Stimulated activated CD8-positive, alpha-beta memory T cell treated with anti-CD3 and anti-CD28 coated beads, Interleukin-2, amount 100 ng/mL, for 48 hours (primary cell): ENCODE measurements at places on chromosomes 1 and 21.

- DNase-seq, result no peak
These were observed 52.8 kb upstream of the ACADM start for GRCh38 chr1:75671708-75672107.

DNA sequence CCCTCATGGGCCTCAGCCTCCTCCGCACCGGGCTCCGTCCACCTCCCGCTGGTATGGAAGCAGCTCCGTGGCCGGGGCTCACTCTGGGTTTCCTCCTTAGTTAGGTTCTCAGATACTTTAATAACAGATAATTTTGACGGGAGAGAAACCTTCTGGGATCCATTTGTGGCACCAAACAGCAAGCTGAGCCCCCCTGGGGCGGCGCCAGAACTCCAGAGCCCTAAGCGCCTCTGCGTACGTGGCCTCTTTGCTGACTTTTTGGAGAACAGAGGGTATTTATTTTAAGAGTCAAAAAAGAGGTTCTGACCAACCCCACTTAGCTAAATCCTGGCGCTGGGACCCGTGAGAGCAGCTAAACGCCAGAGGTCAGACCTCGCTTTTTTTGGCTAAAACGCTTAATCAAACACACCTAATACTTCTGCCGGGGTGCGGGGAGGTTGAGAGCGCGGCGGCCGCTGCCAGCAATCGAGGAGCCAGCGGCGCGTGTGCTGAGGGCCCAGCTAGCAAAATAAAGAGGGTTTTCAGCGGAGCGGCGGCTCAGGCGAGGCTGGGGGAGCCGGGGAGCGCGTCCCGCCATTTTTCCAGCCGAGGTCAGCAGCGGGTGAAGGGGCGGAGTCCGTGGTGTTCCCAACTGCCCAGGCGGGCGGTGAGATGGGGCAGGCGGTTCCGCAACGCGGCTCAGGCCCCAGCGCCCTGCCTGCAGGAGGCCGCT is 171.7 kb downstream of the PRDM16 start:
- no peak for DNase-seq

DNA sequence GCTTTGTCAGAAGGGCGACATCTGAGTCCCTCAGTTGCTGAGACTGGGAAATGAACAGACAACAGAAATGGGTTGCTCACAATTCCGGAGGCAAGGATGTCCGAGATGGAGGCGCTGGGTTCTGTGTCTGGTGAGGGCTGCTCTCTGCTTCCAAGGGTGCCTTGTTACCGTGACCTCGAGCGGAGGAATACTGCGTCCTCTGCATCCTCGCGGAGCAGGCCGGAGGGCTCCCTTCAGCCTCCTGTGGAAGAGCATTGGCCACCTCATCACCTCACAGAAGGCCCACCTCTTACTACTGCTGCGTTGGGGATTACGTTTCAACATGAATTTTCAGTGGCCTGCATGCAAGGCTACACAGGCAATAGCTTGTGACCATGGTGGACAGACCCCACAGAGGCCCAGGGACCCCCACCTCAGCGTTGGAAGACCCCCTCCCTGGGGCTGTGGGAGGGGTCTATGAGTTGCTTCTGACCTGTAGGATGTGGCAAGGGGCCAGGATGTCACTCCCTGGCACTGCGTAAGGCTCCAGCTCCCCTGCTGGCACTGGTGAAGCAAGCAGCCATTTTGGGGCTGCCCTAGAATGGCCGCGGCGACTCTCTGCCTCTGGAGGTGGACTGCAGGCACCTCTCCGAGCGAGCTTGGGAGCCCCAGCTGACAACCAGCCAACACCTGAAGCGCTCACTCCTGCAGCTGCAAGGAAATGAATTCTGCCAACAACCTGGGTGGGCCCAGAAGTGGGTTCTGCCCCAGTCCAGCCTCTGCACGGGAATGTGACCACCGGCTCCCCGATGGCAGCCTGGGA is 36.3 kb upstream of the COL6A1 start:
- no peak for DNase-seq

DNA sequence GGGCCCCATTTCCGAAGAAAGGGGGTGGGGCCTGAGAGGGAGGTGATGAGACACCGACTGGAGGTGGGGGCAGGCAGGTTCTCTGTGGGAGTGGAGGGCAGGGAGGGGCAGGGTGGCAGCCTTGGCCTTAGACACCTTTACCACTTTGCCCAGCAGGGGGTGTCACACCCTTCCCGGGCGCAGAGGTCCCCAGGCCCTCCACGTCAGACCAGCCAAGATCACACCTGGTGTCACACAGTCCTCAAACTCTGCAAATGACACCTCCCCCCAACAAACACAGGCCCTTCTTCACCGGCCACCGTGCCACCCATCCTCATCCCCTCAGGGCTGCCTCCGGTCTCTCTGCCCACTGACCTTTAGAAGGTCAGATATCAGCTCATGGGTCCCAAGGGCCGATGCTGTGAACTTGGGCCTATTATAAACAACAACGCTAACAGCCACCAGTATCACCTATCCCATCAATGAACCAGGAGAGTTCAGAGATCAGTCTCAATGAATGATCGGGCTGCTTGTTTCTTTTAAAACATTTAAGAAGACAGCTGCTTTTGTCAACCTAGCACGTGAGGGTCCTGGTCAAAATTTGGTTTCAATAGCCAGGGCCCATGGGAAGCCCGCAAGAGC is 103.9 kb downstream of the CASZ1 start:
- peak; percentile 59 for DNase-seq

GRCh38 chr21:37060296-37060695 is 12.6 kb downstream of the PIGP start:
- DNase-seq, result no peak

DNA sequence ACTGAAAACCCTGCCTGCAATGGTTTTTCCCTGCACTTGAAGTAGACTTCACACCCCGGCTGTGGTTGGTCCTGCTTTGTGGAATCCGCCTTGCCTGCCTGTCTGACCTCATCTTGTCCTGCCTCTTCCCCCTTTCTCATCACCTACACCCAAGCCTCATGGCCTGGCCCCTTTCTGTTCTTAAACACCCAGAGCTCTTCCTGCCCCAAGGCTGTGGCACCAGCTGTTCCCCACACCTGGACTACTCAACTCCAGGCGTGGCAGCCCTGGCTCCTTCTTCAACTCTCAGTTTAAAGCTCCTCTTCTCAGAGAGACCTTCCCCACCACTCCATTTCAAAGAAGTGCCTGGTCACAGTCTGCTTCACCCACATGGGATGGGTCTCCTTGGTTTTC is 27.0 kb downstream of the KIAA1614 start:
- no peak for DNase-seq

GRCh38 chr1:234756066-234756774 is 146.2 kb upstream of the IRF2BP2 start:
- DNase-seq, result no peak

- no peak for DNase-seq
These were observed 5.6 kb upstream of the TNFSF18 start for GRCh38 chr1:173056365-173056764.

GRCh38 chr1:93137604-93138292 is 42.5 kb downstream of the TMED5 start:
- no peak for DNase-seq

DNA sequence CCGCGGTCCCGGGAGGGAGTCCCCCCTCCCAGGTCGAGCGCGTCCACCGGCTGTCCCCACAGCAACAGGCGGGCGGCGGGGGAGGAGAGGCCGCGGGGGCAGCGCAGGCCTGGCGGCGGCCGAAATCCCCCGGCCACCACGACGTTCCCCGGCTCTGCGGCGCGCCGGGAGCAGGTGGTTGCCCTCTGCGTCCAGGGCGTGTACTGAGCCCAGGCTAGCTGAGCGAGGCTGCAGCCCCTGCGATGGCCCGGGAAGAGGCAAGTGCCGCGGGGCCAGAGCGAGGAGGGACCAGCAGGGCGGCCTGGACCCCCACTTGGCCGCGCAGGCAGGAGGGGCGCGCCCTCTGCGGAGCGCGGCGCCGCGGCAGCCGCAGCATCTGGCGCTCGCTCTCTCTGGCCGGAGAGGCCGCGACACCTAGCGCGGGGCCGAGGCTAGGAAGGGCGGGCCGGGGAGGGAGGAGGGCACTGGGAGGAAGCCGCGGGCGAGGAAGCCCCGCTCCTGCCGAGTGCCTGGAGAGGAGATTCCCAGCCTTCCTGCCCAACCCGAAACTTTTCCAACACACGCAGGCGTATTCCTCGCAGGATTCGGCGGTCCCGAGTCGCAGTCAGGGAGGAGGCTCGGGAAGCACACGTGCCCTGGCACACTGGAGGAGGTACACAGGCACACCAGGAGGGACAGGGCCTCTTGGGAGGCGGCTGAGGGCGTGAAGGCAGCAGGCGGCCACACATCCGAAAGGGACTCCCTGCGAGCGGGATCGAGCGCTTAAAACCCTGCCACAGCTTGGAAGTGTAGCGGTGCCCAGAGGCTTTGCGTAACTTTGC is 4.9 kb upstream of the PROX1 start:
- no peak for DNase-seq

DNA sequence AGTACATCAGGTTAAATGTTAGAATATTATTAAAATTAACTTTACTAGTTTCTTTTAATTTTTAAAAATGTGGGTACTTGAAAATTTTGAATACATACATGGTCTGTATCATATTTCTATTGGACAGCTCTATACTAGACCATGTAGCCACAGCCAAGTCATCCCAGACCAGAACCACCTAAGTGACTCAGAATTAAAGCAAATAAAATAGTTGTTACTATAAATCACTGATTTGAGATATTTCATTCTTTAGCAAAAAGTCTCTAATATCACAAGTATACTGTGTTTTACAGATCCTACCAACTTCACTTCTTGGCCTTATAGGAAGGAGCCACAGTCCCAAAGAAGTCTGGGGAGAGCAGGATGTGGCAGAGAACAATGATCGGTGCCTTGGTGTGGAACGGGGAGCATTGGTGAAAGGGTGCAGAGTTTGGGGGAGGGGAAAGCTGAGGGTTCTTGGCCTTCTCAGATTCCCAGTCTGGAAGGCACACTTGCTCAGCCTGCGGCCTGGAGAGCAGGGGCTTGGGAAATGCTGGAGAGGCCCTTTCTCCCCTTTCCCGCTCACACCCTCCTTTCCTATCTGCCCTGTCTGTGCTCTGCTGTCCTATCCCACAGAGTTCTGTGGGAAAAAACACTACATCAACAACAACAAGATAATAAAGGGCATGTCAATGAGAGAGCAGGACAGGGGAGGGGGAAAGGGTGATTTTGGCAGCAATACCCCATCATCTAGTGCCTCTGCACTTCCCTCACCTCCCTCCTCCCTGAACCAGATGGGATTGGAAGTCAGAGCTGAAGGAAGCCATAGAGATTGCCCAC is 122.1 kb downstream of the NGF start:
- no peak for DNase-seq

DNA sequence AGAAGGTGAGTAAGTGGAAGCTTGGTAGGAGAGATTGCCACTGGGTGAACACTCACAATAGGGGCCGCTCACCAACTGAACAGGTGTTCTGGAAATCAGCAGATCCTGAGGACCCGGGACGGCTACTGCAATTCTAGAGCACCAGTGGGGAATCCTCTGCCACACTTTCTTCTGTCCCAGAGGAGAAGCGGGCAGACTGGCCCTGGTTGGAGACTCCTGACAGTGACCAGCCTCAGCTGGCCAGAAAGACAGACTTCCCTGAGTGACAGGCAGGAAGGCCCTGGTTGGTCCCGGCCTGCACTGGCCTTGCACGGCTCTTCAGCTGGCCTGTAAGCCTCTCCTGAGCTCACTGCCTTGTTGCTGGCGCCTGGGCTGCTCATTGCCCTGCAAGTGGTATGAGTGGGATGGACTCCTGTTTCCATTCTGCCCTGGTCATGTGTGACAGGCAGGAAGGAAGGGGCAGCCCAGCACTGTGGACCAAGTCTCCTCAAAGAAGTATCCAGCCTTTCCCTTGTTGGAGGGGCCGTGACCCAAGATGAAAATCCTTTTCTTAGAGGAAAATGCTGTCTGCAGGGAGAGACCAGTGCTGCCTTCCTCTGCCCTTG is 34.5 kb downstream of the MAN1C1 start:
- no peak for DNase-seq

DNA sequence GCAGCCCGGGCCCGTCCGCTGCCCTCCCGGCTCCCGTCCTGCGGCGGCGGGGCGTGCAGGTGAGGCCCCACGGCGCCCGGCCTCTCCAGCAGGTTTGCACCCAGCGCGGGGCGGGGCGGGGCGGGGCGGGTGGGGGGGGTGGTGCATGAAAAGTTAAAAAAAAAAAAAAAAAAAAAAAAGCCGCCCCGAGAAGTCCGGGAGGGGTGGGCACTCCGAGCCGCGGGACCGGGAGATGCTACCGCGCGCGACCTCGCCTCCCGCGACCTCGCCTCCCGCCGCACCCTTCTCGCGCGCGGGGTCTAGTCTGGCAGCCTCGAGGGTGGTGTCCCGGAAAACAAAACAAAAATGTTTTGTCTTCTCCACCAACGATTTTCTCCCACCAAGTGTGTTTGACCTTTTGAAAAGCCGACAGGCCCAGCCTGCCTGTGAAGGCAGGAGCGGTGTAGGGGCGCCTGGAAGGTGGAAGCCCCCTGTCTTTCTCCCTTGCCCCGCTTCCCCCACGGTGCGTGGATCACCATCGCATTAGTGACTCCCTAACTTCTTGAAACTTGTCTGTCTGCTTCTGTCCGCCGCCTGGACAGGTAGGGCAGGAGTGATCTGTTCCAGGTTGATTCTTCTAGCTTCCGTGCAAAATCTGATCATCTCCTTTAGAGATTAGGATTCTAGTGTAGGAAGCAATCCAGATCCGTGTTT is 569 bp downstream of the RCAN3 start:
- no peak for DNase-seq

DNA sequence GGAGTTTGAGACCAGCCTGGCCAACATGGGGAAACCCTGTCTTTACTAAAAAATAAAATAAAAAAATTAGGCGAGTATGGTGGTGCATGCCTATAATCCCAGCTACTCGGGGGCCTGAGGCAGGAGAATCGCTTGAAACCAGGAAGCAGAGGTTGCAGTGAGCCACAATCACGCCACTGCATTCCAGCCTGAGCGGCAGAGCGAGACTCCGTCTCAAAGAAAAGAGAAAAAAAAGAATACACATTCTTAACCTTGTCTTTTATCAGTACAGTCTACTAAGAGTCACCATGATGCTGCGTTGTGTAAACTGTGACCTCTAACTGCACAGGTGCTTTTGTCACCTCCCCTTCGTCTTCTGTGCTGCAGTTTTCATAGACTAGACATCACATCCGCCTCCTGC is 37.2 kb downstream of the PCNT start:
- DNase-seq, result no peak

DNA sequence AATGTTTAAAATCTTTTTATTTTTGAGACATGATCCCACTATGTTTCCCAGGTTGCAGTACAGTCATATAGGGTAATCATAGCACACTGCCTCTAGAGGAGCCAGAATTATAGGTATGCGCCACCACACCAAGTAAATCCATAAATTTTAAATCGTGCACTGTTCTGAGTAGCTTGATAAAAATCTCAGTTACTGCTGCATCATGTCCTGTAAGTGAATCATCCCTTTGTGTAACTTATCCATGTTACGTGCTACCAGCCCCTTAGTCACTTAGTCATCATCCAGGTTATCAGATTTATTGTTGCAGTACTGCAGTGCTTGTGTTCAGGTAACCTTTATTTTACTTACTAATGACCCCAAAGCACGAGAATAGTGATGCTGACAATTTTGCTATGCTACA is 1770.9 kb downstream of the BRINP3 start:
- no peak for DNase-seq

- DNase-seq, result no peak
These were observed 642 bp upstream of the ST3GAL3 start for GRCh38 chr1:43706598-43707189.
